ENCODE measurements at places on chromosomes 3 and 15.

DNA sequence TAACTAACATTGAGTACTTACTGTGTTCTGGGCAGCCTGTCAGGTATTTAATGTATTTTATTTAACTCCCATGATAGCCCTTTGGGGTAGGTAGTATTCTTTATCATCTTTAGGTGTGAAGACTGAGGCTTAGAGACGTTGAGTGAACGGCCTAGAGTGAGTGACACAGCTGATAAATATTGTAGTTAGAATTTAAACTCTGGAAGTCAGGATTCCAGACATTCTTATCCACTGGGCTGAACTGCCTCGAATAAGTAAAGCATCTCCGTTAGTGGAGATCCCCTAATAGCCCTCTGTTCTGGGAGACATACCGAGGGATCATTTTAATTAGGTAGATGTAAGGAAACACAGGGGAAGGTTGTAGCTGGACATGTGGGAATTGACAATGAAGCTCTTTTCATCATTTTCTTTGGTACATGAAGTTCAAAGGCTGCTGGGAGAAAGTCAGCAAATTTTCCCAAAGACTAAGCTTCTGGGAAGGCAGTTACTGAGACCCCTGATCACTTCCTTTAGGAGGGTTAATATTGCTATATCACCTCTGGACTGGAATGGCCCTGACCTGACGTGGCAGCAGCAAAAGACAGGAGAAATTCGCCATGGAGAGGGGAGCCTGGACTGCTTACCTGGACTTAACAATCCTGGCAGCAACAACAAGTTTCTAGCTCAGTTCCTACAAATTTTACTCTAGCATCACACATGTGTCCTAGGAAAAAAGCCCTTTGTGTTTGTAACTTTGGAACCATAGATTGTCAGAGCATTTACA, 11.7 kb upstream of the PDCD6IP start:
- no peak for DNase-seq

DNA sequence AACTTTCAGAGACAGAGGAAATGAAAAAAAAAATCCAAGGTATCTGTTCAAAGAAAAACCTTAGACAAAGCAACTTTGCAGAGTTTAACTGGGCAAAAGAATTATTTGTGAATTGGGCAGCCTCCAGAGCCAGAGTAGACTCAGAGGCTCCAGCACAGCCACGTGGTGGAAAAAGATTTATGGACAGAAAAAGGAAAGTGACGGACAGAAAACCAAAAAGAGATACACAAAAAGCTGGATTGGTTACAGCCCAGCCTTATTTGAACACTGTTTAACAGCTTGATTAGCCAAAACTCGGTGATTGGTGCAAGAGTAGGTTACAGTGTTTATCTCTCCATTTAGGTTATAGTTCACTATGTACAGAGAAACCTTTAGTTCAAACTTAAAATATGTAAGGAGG, 23.7 kb upstream of the GPD1L start:
- DNase-seq, result no peak

DNA sequence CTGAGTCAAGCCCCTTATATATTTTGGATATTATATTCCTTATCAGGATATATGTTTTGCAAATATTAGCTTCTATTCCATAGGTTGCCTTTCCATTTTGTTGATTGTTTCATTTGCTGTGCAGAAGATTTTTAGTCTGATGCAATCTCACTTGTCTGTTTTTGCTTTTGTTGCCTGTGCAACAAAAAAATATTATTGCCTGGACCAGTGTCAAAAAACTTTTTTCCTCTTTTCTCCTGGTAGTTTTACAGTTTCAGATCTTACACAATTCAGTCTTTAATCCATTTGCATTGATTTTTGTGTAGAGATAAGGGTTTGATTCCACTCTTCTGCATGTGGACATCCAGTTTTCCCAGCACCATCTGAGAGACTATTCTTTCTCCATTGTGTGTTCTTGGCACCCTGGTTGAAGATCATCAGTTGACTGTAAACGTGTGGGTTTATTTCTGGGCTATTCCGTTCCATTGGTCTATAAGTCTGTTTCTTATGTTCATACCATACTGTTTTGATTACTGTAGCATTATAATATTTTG, 228.9 kb upstream of the NR2E3 start:
- DNase-seq, result no peak

- DNase-seq, result no peak
Measured at GRCh38 chr3:114904633-114905032, 242.5 kb downstream of the ZBTB20 start.

DNA sequence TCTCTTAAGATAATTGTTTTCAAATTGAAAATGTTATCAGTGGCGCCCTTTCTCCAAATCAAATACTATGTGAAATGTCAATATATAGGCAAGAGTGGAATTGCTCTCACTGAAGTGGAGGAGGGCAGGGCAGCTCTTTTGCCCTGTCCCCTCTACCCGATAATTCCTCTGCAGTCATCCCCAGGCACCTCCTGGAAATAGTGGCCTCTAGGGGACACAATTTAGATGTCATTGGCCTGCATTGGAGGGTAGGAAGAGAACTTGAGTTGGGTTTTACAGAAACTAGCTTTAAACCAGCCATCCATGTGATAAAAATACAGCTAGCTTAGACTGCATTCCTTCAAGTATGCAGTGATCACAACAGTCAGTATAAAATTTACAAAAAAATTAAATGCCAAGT, 288.9 kb downstream of the EDEM1 start:
- DNase-seq, result no peak

GRCh38 chr15:31344823-31345605, 18.4 kb downstream of the KLF13 start:
- DNase-seq, result no peak
